ENCODE measurements at places on chromosomes 4 and X.

- no peak for DNase-seq
Measured at GRCh38 chr4:163603257-163603656, 108.8 kb downstream of the TMA16 start.

- DNase-seq, result no peak
Measured at GRCh38 chrX:9019151-9019550, 14.8 kb downstream of the FAM9B start.

DNA sequence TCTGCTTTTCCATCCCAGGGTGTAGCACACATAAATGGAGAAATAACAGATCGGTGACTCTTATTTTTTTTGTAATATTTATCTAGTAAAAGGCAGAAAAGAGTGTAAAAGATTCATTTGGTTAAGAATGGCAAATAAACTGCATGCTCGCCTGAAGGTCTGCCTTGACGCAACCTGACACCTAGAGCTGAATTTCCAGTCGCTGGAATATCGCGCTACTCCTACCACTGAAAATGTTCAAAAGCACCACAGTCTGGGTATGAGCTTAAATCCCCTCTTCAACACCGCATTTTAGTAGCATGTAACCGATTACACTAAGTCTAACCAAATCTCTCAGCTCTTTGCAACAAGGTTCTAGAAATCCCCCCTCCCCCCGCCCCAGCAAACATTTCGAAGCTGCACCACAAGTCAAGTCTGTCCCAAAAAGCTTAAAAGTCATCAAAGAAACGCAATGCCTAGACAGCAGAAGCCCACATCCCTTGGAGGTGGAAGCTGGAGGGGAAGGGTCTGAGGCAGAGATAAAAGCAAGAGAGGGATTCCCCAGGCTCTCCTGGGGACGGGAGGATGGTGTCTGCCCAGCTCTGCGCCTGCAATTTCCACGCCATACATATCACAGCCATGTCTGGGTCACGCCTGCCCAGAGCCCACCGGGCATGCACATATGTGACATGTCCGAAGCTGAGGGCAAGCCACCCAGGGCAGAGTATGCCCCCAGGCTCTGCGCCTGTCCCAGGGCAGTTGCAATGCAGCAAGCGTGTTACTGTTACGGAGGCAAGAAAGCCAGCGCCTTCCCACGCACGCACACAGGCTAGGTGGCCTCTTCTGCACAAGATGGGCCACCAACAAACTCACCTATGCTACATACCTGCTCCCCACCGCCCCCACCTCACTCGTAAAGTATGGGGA lies 1.4 kb downstream of the FGF13 start:
- no peak for DNase-seq

DNA sequence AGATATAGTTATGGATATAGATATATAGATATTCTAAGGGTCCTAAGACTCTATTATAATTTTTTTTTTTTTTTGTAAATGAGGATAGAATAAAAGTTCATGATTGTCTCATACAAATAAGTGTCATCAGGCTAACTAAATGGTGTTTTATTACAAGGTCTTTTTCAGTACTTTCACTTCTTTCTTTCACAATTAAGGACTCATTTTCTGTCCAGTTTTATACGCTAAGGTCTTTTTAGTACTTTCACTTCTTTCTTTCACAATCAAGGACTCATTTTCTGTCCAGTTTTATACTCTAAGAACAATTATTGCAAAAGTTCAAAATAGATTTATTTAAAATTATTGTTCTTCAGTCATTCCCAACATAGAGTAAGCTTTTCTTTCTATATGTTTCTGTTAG lies 32.7 kb downstream of the RUFY3 start:
- DNase-seq, result no peak

GRCh38 chr4:67327245-67328017 lies 217.9 kb downstream of the CENPC start:
- no peak for DNase-seq

- DNase-seq, result no peak
Measured at GRCh38 chr4:186789651-186790050, 66.0 kb upstream of the FAT1 start.

DNA sequence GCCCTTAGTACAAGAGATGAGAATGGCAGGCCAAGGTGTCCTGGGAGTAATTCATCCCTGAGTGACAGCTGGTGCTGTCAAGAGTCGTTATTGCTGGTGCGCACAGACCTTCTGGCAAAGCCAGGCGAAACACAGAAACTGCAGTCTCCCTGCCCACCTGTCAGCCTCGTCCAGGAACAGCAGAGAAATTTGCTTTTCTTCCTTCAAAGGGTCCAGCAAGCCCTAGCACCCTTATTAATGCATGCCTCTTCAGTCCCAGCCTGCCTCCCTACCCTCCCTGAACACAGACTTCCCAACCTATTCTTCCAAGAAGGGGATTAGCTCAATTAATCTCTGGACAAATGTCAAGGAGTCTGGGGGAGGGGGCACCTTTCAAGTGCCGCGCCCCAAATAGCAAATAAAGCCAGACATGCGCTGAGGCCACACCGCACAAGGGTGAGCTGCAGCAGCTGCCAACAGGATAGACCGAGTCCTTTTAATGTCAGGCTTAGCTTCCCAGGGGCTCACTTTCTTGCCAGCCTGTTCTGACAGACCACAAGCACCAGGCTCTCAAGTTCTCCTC lies 250.7 kb upstream of the RASGEF1B start:
- no peak for DNase-seq

- no peak for DNase-seq
Measured at GRCh38 chr4:121939690-121940089, 12.2 kb downstream of the TRPC3 start.

GRCh38 chr4:110609044-110609750 lies 13.7 kb downstream of the PITX2 start:
- no peak for DNase-seq

- DNase-seq, result no peak
Measured at GRCh38 chr4:74319470-74319869, 11.2 kb downstream of the EPGN start.

DNA sequence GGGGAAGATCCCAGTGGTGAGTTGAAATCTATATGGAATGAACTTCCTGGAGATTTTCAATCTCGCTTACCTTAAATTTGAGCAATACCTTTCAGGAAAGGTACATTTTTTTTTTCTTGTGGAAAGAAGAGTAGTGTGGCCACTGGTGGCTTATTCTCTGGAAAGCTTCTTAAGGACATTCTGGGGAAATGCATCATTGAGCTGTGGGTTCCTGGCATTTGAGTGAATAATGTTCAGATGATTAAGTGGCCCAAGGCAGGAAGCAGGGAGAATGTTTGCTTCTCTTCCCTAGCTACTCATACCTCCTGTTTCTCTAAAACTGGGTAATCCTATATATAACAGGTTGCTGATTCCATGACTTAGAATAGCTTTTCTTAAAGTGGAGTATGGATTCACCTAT lies 31.8 kb downstream of the STAG2 start:
- no peak for DNase-seq

GRCh38 chr4:78074759-78075158 lies 17.6 kb downstream of the FRAS1 start:
- DNase-seq, result no peak

DNA sequence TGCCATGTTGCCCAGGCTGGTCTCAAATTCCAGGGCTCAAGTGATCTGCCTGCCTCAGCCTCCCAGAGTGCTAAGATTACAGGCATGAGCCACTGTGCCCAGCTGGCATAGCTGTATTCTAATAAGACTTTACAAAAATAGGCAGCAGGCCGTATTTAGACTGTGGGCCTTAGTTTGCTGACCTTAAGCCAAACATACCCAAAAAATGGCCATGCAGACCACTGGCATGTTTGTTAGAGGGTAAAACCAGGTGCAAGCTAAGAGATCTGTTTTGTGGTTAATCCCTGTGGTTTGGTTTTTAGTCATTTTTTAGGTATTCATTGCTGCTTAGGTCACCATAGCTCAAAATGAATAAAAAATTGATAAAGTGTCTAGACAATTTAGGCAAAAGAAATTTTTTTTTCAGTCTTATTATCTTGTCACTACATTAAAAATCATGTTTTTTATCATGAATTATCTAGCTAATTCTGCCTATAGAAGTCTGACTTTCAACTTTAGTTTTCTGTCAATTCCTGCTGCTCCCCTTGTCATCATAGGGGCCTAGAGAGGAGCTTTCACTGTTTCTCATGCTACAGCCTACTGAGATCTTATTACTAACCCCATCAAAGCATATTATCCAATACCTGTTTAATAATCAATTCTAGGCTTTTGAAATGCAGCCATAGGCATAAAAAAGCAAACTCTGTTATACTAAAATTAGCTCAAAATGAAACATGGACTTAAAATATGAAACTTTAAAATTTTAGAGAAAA lies 7.5 kb upstream of the SPINK2 start:
- no peak for DNase-seq

DNA sequence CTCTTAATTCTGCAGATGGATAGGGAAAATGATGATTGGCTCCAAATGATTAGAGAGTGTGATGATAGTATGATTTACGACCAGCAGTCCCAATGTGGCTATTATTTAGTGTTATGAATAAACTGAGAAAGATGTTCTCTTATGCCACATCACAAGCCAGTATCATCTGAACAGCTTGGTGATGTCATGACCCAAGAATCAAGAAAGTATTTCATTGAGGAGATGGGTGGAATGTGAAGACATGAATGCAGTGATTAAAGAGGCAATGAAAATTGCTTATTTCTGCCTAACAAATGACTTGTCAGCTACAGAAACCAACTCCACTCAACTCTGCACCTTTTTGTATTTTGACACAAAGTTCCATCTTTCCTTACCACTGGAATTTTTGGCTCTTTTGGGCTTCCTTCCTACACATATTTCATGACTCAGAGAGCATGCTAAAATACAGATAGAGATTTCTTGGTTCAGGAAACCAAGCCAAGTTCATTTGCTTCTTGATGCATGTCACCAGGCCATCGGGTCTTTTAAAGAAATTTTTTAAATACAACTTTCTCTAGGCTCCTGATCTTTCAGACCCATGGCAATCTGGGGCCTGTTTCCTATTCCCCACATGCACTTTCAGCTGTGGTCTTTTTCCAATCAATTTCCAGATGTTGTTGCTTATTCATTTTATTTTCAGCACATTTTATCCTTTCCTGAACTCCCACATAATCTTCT lies 174.2 kb downstream of the HHIP start:
- no peak for DNase-seq

GRCh38 chr4:112061207-112061817 lies 83.9 kb upstream of the FAM241A start:
- no peak for DNase-seq

GRCh38 chr4:147994076-147994475 lies 262.2 kb downstream of the ARHGAP10 start:
- DNase-seq, result no peak

- DNase-seq, result no peak
Measured at GRCh38 chr4:90198086-90198847, 71.1 kb downstream of the CCSER1 start.

DNA sequence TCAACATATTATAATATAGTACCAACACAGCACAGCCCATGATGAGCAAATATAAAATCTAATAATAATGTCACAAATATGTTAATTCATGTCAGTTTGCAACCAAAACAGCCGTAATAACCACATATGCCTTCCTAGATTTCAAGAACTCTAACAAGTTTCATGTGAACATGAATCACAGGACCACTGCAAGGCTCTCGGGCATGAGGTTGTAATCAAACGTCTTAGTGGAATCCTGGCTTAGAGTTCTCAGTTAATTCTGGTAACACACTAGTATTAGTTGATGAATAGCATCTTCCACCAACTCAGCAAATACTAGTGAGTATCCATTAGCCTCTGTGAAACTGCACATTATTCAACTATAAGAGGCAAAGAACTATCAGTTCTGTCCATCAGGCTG lies 379.3 kb upstream of the TENM3 start:
- DNase-seq, result no peak

DNA sequence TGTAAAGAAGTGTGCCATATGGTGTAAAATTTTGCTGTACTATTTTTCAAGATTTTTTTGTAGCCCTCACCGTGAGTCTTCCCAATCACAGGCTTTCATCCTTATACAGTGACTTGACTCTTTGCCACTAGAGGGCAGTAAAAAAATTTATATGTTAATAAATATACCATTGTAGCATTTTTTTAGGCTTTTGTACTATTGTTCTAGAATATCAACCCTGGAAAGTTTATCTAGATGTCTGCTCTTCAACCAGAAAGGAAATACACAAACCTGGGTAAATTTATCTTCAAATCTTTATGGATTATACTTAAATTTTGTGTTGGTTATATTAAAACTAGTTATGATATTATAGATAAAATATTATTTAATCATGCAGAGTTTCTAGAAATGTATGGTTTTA lies 235.3 kb downstream of the TENM3 start:
- no peak for DNase-seq

DNA sequence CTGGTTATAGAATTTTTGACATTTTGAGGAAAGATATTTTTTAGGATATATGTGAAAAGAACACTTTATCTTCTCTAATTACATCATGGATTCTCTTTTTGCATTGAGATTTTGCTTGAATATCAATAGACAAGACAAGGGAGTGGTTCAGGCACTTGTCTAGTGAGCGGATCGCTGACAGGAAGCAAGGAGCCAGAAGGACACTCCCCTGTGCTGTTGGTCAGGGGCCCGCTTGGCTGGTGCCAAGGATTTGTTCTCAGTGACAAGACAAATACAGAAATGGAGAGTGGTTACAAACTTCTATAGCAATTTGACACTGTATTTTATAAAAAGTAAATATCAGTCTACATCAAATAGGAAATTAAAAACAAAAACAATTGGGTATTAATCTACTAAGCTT lies 60.0 kb downstream of the SLC9B1 start:
- no peak for DNase-seq

DNA sequence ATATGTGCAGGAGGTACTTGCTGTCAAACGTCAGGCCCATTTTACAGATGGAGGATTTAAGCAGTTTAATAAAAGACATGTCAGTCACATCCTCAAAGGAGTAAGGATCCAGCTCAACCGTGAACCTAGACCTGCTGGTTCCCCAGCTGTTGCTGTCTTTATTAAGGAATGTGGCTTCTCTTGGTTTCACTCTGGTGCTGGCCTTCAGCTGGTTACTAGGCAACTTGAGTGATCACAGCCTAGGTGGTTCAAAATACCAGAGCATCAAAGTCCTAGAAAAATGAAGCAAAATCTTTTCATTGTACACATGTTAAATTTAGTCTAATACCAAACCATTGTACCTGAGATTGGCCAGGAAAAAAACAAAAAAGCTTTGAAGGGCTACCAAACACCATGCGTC lies 32.7 kb upstream of the GLRA2 start:
- DNase-seq, result no peak

- no peak for DNase-seq
Measured at GRCh38 chrX:45421806-45422205, 221.1 kb upstream of the DIPK2B start.

DNA sequence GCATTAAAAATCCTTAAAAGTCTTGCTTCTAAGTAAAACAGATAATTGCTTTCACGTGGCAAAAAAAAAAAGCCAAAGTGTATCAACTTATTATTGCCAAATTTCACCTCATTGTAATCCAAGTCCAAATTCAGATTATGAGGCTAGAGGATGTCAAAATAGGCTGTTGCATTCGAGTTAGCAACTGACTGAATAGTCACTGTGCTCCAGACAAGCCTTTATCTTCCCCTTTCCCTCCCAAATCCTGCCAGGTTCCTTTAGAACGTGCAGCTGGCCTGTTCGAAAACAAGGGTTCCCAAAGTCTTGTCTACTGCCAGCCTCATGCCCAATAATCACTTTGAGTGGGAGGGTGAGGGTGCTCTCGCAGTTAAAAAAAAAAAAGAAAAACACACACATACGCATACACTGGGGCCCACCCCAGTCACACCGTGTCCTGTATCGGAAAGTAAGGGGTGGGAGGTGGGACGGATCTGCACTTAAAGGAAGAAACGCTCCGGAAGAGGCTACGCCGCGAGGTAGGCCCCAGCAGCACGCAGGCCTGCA lies 603 bp downstream of the MAD2L1 start:
- DNase-seq, result no peak

GRCh38 chr4:90030953-90031352 lies 96.2 kb upstream of the CCSER1 start:
- no peak for DNase-seq

GRCh38 chr4:121448231-121448630 lies 67.4 kb upstream of the QRFPR start:
- DNase-seq, result no peak
